ENCODE measurements at places on chromosomes 7 and 10.

GRCh38 chr10:34323192-34323591 is 491.9 kb downstream of the PARD3 start:
- no peak for DNase-seq

GRCh38 chr10:60351191-60351853 is 38.4 kb downstream of the ANK3 start:
- DNase-seq = no peak

GRCh38 chr10:58818900-58819299 is 306.2 kb downstream of the BICC1 start:
- no peak for DNase-seq

DNA sequence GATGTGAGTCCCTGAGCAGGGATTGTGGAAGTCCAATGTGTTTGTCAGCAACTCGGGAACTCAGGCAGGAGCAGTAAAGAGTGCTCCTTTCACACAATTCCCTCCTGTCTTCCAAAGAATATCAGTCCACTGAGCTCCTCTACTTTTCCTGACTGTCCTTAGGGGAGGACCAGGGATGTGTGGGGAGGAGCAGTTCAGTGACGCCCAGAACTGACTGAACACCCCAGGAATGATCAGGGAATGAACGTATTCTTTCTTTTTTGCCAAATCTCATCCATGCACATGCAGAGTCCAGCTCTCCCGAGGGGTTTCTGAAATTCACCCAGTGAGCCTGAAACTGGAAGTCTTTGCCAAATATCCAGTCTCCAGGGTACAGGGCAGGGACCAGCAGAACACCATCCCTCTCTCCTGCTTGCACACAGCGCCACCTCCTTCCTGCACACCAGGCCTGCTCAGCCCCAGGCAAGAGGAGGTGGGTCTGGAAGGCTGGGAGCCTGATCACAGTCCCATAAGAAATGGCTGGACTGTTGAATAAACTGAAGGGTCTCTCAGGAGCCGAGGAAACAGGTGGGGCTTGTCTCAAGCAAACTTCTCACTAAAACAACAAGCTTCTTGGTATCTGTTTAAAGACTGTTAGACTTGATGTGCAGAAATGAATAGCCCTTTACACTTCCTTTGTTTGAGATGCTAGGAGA is 294.7 kb downstream of the C7orf25 start:
- DNase-seq = no peak

DNA sequence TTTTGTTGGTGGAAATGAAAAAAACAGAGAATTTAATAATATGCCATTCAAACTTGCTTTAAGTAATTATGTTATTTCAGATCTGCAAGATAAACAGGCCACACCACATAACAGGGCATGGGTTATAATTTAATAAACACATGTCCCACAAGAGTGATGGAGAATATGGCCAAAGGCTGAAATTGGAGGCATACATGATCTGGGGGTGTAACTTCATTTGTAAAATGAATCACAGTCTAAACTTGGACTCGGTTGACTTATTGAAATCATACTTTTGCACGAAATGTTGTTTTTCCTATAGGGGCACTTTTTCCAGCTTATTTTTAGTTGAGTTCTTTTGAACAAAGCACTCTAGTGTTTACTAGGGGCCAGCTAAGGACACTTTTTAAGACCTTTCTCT is 151.6 kb downstream of the TMEM26 start:
- no peak for DNase-seq

All from activated effector memory CD4-positive, alpha-beta T cell treated with Interleukin-2 at 50 U/mL for 16 hours (primary cell).